ENCODE measurements at places on chromosomes 2 and 18.

DNA sequence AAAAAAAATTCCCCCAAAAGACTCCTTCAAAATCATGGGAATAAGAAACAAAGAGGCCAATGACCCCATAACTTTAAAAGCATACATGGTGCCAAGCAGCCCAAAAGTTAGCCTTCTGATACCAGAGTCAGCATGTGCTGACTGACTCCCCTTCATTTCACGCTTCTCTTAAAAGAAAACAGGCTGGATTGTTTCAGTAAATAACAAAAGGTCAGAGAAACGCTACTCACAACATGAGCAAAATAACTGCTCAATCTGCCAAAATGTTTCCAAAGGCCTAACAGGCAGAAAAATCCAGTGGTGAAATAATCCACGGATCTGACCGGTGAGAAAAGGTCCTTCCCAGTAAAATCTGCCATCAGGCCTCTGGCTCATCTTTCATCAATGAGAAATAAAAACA lies 71.6 kb downstream of the BCL2 start:
- no peak for DNase-seq

GRCh38 chr2:28901841-28902240 lies 7.4 kb downstream of the WDR43 start:
- DNase-seq, result no peak

- no peak for DNase-seq
Observed at GRCh38 chr2:133365117-133365516, 203.1 kb downstream of the NCKAP5 start.

DNA sequence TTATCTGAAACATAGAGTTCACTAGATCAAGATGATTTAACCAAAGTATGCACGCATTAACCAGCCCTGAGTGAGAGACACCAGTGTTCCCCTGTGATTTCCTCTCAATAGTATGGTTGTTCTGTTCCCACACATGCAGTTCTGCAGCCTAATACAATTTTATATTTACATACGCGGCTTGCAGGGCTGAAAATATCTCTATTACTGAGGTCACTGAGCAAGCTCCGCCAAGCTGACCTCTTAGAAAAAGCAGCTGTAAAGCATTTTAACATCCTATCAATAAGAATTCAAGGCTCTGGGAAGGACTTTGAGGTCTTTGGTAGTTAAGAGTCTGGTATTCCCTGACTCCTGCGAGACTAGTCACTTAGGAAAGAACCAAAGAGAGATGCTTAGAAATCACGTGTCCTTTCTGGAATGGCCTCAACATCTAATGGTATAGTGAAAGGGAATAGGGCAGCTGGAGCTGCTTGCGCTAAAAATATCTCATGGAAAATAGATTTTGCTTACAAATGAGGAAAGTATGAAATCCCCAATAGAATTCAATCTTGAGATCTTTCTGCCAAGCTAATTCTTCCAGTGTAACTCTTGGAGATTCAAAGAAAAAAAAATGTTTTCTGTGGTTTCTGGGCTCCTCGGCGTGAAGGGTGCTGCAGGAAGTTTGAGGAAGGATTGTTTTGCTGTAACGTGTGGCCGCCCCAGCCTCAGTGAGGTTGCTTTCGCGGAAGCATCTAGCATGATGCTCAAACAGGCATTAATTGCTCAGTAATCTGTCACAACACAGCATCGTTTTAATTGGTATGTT lies 59.2 kb downstream of the DOCK10 start:
- DNase-seq, result no peak

- no peak for DNase-seq
Observed at GRCh38 chr18:9771261-9771976, 63.3 kb downstream of the RAB31 start.

- DNase-seq, result no peak
Observed at GRCh38 chr2:96864343-96865091, 5.4 kb downstream of the SEMA4C start.

GRCh38 chr2:205903549-205904129 lies 182.3 kb downstream of the INO80D start:
- no peak for DNase-seq

DNA sequence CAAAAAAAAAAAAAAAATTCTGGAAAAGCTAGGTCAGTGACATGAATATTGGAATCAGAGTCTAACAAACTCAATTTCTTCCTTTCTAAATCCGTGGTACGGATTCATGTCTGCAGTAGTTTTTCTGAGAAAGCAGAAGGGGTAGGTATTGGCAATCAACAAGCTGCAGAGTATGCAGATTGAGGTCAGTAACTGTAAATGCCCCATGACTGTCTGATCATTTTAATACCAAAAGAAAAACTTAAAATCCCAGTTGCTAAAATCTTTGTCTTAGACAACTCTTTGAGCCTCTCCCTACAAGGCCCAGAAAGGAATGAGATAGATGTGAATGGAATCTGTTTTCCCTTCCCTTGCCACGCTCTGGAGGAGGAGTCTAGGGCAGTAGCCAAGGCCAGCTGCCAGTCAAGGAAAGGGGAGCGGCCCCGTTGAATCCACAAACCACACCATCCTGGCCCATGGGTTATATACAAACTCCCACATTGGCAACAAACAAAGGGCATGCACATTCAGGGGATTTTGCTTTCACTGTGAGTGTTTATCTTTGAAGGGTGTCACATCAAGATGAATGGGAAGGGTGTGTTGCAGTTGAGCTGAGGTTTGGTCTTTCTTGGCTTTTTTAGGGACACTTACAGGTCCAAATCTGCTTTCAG lies 6.1 kb upstream of the CASP8 start:
- no peak for DNase-seq

GRCh38 chr2:148642891-148643416 lies 1.6 kb upstream of the EPC2 start:
- DNase-seq, result no peak

- peak; percentile 16 for DNase-seq
Observed at GRCh38 chr2:214379227-214379626, 31.6 kb upstream of the VWC2L start.

DNA sequence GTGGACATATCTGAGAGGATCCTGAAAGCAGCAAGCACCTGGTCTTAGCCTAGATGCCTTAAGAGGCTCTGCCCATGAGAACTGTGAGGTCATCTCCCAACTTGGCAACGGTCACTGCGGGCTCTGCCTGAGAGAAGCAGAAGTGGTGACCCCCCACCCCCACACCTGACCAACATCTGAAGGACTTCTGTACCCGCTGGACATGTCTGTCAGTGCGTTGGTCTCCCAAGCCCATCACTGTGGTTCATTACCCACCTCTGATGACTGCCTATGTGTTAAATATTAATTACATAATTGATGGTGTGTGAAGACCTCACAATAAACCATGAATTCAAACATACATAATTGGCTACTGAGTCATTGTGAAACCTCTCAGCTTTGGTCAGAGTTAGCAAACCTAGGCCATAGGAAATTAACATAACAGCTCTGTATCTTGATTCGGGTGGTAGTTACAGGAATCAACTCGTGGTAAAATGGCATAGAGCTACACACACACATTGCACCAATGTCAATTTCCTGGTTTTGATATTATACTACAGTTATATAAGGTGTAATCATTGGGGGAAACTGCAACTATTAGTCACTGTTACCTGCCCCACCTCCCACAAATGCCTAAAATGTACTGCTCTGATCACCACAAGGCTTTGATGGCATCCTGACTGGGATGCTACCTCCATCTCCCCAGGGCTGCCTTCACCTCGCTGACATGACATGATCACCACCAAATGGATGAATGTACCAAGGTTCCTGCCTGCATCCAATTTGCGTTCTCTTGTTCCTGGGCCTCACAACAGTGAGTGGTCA lies 4.3 kb upstream of the GALNT1 start:
- no peak for DNase-seq

- DNase-seq, result no peak
Observed at GRCh38 chr2:235263205-235264120, 230.4 kb upstream of the AGAP1 start.

- no peak for DNase-seq
Observed at GRCh38 chr2:47339745-47340541, 63.0 kb upstream of the MSH2 start.

- peak; percentile 85 for DNase-seq
Observed at GRCh38 chr2:124027182-124027581, 2.1 kb downstream of the CNTNAP5 start.

- no peak for DNase-seq
Observed at GRCh38 chr2:11573418-11574175, 39.8 kb downstream of the GREB1 start.

DNA sequence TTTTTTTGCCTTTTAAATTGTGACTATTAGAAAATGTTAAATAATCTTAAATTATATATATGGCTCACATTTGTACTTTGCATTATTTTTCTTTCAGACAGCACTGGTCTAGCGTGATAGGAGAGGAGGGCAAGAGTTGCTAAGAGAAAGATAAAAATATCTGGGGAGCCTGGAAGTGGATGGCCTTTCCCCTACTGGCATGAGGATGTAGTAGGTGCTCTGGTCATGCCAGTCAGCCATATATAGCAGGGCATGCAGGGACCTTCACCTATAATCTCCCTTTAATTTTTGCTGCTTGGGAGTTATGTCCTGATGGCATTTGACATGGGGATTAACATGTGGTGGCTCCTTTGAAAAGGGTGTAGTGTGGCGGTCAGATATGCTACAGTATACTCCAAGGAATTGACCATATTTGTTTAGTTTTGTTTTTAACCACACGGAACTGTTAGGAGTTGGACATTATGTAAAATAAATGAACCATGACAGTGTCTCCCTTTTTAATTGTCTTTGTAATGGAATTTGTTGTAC lies 144.7 kb downstream of the BABAM2 start:
- DNase-seq, result no peak

DNA sequence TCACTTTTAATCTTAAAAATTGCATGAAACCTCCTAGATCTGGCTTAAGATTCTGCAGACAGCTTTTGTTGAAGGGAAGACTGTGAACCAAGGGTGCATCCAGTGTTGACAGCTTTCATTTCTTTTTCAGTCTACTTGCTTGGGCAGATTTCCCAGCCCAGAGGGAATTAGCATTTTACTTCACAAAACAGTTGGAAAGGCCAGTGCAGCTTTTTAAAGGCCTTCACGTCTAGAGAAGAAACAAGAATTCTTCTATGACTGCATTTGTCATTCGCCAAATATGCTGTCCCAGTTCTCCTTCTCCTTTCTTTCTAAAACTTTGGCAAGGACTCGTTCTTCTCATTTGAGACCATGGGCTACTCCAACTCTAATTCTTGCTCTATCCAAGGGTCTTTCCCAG lies 17.4 kb downstream of the NTSR2 start:
- no peak for DNase-seq

DNA sequence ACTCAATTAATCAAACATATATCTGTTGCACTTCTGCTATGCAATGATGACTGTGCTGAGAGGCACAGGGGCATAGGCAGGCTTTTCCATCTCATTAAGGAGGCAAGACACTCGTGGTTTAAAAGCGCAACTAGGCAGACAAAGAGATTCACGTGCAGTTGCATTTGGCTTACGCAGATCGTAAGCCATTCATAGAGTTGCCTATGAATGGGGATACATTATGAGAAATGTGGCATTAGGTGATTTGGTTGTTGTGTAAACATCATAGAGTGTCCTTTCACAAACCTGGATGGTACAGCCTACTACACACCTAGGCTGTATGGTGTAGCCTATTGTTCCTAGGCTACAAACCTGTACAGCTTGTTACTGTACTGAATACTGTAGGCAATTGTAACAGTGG lies 284.7 kb downstream of the DCC start:
- no peak for DNase-seq

- no peak for DNase-seq
Observed at GRCh38 chr2:20691076-20691734, 24.3 kb downstream of the GDF7 start.

DNA sequence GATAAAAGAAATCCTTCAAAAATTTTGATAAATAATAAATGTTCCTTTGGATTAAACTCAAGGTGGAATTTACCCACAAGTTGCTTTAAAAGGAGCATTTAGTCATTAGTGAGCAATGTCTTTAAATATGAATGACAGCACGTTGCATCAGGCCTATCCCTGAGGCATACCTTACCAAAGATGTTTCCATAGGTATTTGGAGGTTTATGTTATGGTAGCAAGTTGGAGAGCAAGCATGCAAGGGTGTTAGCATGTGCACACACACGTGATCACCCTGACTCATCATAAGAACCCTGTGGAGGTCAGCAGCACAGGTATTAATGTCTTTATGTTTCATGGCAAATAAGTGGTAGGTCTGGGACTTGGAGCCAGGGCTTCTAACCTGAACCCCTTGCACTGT lies 159.9 kb downstream of the ACTR3 start:
- DNase-seq, result no peak

DNA sequence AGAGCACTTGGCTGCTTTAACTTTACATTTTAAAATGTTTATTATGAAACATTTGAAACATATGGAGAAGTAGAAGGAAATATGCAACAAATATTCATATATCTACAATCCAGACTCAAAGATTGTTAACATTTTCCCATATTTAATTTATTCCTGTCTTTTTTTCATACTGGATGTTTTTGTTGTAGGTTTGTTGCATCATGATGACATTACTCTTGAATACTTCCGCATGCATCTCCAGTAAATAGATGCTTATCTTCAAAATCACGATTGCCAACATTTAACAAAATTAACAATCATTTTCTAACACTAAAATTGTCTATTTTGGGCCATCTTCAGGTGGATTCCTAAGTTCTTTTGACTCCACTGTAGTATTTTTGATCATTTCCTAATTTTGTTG lies 21.1 kb upstream of the IL18RAP start:
- DNase-seq, result no peak

- DNase-seq, result no peak
Observed at GRCh38 chr2:105763076-105763475, 18.4 kb downstream of the NCK2 start.

DNA sequence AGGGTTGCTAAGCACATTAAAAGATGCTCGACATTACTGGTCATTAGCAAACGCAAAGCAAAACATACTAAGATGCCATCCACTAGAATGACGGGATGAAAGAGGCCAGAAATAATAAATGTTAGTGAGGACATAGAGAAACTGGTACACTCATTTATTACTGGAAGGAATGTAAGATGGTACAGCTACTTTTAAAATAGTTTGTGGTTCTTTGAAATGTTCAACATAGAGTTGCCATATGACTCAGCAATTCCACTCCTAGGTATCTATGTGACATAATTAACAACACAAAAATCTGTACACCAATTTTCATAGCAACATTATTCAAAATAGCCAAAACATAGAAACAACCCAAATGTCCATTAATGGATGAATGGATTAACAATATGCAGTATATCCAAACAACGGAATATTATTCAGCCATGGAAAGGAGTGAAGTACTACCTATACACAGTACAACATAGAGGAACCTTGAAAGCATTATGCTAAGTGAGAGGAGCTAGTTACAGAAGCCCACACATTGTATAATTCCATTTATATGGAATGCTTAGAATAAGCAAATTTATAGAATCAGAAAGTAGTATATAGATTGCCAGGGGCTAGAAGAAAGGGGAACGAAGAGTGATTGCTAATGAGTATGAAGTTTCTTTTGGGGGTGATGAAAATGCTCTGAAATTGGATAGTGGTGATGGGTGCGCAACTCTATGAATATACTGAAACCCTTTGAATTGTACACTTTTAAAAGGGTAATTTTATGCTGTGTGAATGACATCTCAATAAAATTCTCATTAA lies 61.9 kb upstream of the IL1R1 start:
- DNase-seq, result no peak

GRCh38 chr18:47545613-47546012 lies 294.2 kb upstream of the SKOR2 start:
- no peak for DNase-seq

All from NCI-H1105 treated with DMSO at 0.1 percent for 48 hours (cell line).